Omental fat pad (tissue), 4 donors: ENCODE measurements at places on chromosomes 2 and 18.

DNA sequence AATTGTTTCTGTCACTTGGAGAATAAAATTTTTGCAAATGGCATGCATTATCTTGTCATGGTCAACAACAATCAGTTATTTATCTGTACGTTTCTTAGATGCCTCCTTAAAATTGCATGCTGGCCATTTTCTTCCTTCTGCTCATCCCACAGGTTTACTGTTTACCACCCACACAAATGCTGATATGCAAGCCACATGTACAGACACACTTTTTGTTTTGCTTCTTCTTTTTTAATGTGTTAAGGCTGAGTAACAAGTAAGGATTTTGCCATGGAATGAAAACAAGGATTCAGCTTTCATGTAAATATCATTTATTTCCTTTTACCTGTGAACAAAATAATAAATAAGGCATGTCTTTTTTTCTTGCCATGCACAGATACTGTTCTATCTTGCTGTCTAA, 1077.1 kb upstream of the ZEB2 start:
- no peak for DNase-seq

DNA sequence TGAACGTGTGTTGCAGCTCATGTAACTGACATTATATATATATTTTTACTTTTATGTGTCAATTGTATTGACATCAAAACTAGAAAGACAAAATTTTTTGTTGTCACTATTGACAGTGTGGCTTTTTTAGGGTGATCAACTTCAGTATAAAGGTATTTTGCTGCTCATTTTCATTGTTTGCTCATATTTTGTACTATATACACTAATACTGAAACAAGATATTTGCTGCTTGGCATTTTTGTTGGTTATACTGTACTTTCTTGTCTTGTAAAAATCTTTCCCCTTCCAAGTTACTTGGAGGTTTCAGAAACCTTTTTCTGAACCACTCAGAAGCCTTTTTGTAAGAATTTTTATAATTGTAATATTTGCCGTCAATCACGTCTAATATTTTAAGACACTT, 16.5 kb downstream of the AFTPH start:
- DNase-seq: no peak

DNA sequence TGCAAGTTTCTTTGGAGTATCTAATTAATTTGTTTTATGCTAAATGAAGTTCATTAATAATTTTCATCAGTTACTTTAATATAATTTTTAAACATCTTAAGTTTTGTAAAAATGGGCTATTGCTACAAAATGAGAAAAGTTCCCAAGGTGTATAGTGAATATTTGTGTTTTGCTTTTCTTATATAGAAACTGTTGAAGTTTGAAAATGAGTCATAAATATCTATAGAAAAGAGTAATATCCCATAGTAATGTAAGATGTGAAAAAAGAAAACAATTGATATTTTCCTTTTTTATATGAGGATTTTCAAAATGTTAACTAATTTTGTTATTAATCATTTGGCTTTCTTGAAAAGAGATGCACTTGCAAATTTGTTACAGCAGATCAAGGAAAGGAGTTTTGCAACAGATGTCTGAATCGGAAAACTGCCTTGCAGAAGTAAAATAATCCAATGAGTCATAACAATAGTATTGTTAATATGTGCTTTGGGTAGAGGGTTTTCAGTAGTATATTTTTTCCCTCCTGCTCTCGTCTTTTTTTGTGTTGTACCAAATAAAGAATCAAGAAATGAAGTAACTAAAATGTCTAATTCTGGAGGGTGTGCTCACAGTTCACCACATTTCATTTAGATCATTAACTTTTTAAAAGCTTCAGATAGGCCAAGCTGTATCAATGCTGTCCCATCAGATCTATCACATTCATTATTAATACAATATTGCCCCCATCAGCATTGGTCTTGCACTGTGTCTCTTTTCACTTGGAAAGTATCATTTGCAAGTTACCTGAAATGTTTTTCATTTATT, 15.5 kb downstream of the DUSP19 start:
- DNase-seq: no peak

- no peak for DNase-seq
Measured at GRCh38 chr2:200451511-200451910, 58.4 kb downstream of the KCTD18 start.
